ENCODE measurements at places on chromosomes 13 and 19.

GRCh38 chr19:47735131-47735530 lies 10.2 kb upstream of the NOP53 start:
- DNase-seq, result no peak

DNA sequence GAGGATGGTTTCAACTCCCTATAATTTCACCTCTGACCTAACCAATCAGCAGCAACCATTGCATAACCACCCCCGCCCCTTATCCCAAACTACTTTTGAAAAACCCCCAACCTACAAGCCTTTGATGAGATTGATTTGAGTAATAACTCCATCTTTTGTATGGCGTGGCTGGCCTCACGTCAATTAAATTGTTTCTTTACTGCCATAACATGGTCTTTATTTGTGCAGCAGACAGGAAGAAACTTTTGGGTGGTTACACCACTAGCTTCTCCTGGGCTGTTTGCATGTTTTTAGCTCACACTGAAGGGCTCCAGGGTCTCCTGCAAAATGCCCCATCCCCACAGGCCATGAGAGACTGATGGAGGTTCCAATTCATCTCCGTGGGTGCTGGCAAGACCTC lies 34.0 kb upstream of the PEG3 start:
- DNase-seq, result no peak

DNA sequence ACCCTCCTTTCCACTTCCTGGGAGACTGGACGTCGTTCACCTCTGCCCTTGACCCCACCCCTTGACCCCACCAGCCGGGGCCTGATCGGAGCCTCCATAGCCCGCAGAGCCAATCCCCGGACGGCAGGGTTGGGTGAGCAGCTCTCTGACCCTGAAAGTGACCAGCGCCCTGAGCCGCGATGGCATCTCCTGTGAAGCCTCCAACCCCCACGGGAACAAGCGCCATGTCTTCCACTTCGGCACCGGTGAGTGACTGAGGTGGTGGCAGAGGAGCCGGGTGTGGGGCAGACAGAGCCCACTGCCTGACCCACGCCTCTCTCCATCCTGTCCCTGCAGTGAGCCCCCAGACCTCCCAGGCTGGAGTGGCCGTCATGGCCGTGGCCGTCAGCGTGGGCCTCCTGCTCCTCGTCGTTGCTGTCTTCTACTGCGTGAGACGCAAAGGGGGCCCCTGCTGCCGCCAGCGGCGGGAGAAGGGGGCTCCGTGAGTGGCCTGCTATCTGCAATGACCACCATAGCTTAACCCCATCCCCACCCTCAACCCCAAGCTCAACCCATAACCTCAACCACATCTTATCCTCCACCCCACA lies 10.4 kb downstream of the BCAM start:
- no peak for DNase-seq

DNA sequence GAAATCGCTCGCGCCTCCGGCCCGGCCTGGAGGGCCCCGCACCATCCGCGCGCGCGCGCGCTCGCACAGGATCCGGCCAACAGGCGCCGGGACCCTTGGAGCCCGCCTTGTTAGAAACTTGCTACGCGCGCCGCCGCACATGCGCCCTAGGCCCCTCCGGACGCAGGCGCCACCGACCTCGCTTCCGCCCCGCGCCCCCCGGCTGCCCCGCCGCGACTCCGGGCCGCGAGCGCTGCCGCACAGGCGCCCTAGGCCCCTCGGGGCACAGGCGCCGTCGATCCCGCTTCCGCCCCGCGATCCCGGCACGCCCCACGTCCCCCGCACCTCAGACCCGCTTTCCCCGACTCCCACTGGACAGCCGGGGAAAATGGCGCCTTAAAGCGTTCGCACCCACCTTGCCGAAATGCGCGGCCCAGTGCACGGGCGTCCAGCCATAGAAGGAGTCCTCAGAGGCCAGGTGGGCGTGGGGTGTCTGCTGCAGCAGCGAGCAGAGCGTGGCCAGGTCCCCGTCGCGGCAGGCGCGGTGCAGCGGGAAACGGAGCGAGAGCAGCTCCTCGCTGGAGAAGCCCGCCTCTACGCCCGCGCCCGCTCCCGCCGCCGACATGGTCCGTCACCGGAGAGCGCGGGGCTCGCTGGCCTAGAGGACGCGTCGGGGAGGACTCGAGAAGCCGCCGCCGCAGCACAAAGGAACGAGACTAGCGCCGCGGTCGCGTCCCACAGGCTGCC lies 375 bp downstream of the ANKRD10 start:
- peak; percentile 80 for DNase-seq

DNA sequence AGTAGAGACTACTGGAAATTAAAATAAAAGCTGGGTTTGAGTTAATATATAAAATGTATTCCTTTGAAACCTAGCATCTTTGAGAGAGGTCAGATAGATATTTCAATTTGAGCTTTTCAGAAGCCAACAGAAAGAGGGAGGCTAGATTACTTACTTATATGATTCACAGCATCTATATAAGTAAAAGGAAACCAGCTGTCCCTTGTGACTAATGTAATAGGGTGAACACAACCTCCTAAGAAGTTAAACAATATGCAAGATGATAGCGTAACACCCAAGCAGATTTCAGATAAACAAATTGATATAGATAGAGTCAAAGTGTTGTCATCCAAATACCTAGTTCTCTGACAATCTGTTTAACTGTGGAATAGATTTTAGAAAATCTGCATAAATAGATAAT lies 393.5 kb upstream of the GPC6 start:
- DNase-seq, result no peak

- DNase-seq, result no peak
Measured at GRCh38 chr19:46052896-46053295, 12.1 kb upstream of the IGFL4 start.

DNA sequence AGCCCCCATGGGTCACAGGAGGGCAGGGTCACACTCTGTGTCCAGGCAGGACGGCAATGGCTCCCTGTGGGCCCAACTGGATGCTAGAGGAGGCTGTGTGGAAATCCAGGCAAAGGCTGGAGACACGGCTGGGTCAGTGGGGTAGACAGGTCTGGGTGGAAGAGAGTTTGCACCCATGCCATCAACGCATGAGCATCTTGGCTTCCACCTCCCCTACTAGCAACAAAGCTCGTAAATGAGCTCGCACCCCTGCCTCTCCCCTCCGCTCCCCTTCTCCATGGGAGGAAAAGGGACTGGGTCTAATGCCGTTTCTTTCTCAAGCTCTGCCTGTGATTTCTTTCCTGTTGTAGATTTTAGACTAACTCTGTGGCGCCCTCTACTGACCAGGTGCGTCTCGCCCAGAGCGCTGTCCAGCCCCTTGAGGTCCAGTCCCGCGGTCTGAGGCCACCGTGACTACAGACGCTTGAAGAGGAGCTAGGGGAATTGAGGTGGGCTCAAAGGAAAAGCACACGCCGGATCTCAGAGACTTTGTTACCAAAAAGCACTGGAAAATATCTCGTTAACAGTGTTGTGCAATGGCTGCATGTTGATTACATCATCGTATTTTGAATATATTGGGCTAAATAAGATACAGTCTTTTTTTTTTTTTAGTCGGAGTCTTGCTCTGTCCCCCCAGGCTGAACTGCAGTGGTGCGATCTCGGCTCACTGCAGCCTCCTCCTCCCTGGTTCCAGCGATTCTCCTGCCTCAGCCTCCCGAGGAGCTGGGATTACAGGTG lies 50.7 kb upstream of the USP29 start:
- DNase-seq, result no peak

DNA sequence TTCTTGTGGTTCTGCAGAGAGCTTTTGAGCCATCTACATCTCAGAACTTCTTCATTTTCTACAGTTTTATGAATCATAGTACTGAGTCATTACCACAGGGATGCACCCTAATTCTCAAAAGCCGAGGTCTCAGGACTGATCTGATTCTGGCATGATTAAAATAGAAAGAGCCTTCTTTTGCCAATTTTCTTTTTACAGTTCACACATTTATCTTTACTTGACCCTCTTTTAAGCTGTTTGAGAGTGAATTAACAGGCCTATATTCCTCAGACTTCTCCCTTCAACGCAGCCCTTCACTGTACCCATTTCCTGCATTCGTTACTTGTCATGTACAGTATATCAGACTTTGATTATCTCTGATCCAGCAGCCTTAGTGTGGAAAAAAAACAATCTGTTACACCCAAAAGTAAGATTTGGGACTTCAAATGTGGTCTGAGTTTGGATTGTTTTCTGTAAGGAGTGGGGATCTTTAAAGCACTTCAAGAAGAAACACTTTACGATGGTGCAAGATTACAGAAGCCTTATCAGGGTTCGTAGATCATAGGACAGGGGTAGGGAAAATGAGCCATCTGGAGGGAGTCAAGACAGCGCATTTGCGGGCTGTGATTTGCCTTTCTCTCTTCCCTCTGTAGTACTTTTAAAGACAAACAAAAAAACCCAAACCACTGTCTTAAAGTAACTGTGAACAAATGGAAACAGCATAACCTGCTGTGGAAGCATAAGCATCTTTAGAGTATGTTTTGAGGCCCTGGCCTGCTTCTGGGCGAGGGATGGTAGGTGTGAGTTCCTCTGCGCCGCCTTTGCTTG lies 15.3 kb upstream of the GPR183 start:
- DNase-seq, result no peak

DNA sequence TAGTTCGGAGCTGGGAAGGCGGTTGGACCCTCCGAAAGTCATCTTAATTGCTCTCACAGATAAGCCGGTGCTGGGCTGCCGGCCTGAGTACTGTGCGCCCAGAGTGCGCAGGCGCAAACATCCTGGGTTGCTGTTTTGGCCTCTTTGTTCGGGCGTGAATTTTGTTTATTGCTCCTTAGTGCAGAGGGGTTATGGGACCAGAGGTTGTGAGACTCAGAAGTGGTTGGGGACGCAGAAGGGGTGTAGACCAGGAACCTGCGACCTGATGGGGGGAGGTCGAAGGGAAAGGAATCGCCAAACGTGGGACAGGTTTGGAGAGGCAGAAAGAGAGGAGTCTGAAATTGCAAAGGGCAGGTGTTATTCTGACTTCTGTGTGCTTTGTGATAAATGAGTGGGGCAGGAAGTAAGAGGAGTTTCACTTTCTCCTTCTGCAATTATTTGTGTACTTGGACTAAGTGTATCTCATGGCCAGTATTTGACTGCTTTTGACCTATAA lies 607 bp upstream of the ZNF566 start:
- peak; percentile 61 for DNase-seq

GRCh38 chr13:111161601-111162600 lies 46.8 kb downstream of the ARHGEF7 start:
- DNase-seq, result no peak

DNA sequence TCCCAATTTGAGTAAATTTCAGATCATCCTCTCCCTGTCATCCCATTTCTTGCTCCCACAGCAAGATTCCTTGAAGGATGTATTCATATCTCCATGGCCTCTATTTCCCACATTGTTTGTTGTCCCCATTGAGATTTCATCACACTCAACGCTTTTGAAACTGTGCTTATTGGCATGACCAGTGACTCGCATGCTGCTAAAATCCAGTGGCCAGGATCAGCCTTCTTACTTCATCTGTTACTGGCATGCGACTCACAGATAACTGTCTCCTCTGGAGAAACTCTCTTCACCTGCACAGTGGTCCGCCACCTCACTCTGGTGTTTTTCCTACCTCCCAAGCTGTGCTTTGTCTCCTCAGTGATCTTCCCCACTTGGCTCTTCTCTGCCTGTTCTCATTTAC lies 95.8 kb downstream of the WASF3 start:
- no peak for DNase-seq

- DNase-seq, result no peak
Measured at GRCh38 chr19:55491546-55492360, 3.5 kb downstream of the SSC5D start.

- DNase-seq, result no peak
Measured at GRCh38 chr13:111584101-111584672, 263.7 kb downstream of the TEX29 start.

GRCh38 chr19:38707512-38708114 lies 36.7 kb downstream of the CAPN12 start:
- DNase-seq, result no peak

DNA sequence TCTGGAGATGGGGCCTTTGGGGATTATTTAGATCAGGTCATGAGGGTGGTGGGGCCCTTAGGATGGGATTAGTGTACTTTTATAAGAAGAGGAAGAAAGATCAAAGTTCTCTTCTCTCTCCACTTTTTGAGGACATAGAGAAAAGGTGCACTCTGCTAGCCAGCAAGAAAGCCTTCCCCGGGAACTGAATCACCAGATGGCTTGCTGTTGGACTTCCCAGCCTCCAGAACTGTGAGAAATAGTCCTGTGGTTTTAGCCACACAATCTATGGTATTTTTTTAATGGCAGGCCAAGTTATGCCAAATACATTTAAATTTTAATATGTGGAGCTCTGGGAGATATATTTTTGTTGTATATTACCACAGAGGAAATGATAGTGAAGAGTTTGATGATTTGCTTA lies 385.8 kb downstream of the KLF12 start:
- no peak for DNase-seq

DNA sequence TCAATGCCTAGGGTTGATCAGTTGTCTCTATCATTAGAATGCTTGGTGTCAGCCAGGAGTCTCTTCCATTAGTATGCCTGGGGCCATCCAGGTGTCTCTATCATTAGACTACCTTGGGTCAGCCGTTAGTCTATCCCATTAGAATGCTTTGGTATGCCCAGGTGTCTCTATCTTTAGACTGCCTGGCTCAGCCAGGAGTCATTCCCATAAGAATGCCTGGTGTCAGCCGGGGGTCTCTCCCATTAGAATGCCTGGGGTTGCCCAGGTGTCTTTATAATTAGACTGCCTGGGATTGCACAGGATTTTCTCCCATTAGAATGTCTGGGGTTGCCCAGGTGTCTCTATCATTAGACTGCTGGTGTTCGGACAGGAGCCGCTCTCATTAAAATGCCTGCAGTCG lies 1442.9 kb downstream of the UQCRFS1 start:
- no peak for DNase-seq

- DNase-seq, result no peak
Measured at GRCh38 chr13:84655677-84656076, 773.4 kb upstream of the SLITRK1 start.

GRCh38 chr13:67961331-67961730 lies 731.2 kb upstream of the PCDH9 start:
- DNase-seq, result no peak

- peak; percentile 61 for DNase-seq
Measured at GRCh38 chr19:3178377-3178972, at the start of gene S1PR4. Gene S1PR4, plus strand, starts transcription at chr19:3178769. Its CDS starts 24 bp downstream, at chr19:3178793.

- DNase-seq, result no peak
Measured at GRCh38 chr19:33410915-33411401, 37.4 kb downstream of the CEBPG start.

DNA sequence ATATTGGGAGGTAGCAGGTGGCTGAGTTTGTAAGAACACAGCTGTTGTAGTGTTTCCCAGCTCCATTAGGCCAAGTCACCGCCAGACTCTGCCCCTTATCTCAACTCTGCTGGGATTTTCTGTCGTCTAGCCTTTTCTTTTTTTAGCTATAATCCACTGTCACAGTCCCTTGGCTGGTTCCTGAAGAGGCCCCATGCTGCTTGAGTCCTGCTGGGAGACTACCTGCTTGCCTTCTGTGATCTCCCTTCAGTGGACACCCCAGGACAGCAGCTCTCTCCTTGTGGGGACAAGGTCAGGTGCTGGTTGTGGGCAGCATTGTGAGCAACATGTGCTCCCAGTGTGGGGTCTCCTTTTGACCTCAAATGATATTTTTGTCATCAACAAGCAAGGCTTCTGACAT lies 195.0 kb upstream of the ATXN8OS start:
- DNase-seq, result no peak

GRCh38 chr13:60372141-60372540 lies 24.9 kb upstream of the TDRD3 start:
- no peak for DNase-seq
